Mucosa of gallbladder (tissue), 1 donor: ENCODE measurements at places on chromosomes 4 and X. TPM values are rescaled to one million over a fixed set of nuclear protein-coding genes. Genes with fewer than 3 reads are reported as not detected.

Gene CT45A10
- total RNA-seq = not detected

Gene PDLIM5
- 154 TPM for total RNA-seq

Gene MEPE
- not detected for total RNA-seq

DNA sequence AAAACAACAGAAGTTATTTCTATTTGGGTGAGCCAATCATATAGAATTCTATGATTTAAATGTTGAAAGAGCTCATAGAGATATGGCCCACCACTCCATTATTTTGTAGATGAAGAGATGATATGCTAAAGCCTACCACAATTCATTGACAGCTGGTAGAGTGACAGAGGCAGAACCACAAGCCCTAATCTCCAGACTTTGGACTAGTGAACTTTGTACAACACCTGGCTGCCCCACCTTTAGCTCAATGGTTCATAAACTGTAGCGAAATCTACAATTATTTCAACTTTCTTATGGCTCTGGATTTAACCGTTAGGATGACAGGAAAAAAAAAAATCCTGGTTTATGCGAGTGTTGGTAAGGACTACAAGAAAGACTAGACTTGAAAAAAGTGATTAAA, 50.9 kb downstream of the PRKG2 start:
- DNase-seq = peak; percentile 19

GRCh38 chrX:23670528-23670927, 3.2 kb downstream of the PRDX4 start:
- no peak for DNase-seq

Gene DBET
- not detected for total RNA-seq

DNA sequence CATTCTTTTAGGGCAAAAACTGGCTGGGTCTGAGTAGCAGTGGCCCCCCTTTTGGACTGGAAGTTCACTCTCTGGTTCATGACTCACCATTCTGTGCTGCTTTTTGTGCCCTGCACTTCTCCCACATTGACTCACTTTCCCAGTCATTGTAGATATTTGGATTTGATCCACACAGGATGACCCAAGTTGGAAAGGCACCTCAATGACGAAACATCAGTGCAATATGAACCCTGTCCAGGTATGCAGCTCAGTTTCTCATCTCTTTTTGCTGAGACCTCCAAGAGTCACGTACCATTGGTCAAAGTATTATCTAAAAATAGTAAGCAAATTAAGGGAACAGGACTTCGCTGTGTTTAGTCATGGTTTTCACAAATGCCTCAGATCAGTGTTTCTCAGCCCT, 92.7 kb downstream of the CBLL2 start:
- no peak for DNase-seq

Gene FAT1
- 172 TPM for total RNA-seq

Gene USP26
- total RNA-seq = not detected

DNA sequence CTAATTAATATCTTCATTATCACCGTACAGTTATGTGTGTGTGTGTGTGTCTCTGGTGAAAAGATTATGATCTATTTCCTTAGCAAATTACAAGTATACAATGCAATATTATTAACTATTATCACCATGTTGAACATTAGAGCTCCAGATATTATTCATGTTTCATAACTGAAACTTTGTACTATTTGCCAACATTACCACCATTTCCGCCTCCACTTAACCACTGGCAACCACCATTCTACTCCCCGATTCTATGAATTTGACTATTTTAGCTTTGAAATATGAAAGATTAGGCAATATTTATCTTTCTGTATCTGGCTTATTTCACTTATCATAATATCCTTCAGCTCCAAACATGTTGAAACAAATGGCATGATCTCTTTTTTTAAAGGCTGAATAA, 717.9 kb downstream of the ARAP2 start:
- DNase-seq = no peak

GRCh38 chr4:104938624-104939023, 208.1 kb upstream of the TET2 start:
- DNase-seq = no peak

GRCh38 chr4:138953961-138954371, 61.6 kb upstream of the NOCT start:
- DNase-seq = no peak

DNA sequence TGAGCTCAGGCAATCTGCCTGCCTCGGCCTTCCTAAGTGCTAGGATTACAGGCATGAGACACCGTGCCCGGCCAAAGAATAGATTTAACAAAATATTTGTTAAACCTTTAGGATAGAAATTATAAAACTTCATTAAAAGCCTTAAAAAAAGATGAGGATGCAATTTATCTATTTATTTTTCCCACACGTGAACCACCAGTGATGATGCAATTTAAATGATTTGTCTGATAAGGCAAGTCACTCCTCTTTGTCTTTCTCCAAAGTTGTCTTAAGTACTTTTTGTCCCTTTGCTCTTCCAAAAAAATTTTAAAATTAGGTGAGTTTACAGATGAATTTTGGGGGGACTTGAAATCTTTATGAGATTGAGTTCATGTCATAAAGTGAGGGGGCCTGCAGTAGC, 58.2 kb downstream of the SLC34A2 start:
- DNase-seq = no peak

DNA sequence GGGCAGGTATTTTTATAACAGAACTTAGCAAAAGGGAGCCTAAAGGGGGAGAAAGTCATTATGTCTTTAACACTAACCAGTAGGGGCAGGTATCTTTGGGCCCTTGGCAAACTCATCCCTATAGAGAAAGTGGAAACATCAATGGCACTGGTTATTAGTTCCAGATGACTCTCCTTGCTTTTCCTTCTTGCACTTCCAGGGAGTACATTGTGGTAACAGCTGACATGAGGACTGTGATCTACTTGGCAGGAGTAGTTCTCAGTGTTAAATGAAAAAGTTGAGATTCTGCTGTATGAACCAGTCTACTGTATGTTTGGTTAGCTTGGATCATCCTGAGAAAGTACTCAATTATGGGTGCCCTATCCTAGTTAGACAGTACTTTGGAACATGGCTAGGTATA, 93.6 kb downstream of the ATXN3L start:
- DNase-seq = no peak

DNA sequence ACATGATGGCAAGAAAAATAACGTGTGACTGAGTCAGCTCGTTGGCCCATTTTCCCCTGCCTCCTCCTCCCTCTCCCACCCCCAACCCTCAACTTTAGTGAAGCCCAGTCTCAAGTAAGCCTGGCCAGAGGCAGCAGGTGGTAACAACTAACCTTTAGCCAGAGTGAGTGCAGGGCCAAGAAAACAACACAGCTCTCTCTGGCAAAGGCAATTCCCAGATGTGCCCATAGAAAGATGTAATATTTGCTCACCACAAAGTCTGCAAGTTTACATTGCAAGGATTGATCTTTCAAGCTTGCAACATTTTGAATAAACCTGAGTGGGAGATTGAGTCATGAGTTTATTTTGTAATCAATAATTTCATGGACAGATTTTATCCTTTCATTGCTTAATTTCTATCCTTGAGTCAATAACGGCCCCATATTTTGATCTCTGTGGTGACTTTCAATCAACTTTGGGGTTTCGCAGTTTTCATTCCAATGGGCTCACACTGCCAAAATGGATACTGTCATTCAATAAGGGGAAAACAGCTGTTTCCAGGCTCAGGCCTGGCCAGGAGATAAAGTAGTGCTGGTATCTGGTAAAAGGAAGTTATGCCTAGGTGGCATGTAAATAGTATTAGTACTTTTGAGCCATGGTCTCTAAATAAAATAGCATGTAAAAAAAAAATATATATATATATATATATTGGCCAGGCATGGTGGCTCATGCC, 130.7 kb upstream of the TMEM164 start:
- no peak for DNase-seq

- DNase-seq = no peak
These were observed 17.3 kb downstream of the TBC1D14 start for GRCh38 chr4:6926681-6927478.

- DNase-seq = no peak
These were observed 55.1 kb downstream of the RAB40A start for GRCh38 chrX:103464072-103464773.

DNA sequence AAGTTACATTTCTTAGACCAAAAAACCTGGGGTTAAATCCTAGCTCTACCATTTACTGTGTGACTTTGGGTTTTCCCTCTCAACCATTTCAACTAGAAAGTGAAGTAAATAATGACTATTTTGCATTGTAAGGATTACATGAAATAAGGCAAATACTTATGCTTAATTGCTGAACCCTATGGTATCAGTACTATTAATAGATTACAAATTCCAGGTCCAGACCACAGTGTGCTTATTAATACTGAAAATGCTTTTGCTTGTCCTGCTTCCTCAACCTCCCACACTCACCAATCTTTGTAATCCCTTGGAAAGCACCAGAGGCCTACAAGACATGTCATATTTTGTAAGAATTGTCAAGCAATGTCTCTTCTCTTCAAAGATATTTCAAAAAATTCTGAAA, 456.5 kb downstream of the SPOCK3 start:
- DNase-seq = no peak

DNA sequence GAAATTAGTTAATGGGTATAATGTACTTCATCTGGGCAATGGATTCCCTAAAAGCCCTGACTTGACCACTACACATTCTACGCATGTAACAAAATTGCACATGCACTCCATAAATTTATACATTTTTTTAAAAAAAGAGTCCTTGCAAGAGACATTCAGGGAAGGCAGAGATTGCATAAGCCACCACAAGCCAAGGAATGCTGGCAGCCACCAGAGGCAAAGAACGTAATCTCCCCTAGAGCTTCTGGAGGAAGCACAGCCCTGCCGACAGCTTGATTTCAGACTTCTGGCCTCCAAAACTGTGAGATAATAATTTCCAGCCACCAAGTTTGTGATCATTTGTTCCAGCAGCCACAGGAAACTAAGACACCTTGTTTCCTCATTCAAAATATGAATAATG, 185.6 kb upstream of the GALNT7 start:
- no peak for DNase-seq

DNA sequence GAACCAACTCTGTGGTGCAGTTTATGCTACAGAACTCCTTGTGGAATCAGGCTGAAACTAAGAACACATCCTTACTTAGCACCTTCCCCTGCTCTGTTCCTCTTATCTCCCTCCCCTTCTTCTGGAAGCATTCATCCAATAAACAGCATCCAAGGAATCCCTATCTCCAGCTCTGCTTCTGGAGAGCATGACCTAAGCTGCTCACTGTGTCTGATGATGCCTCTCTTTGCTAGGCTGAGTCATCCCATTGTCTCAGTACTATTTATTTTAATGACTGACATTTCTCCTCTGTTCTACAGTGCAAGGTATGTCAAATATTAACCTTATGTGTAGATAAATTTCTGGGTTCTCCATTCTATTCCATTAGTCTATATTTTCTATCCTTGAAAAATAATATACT, 71.2 kb downstream of the BEND2 start:
- DNase-seq = no peak
